Effector memory CD4-positive, alpha-beta T cell (primary cell): ENCODE measurements at places on chromosomes 4 and X.
A peak's percentile ranks its signal among the peaks of the same experiment; 100 is the strongest.

- H3K4me1 ChIP-seq: no peaks in the 10 kb centered on the region
- DNase-seq: no peak
- no peaks in the 10 kb centered on the region for H3K36me3 ChIP-seq
Measured at GRCh38 chr4:69881173-69881773, 21.3 kb upstream of the SULT1E1 start.

GRCh38 chr4:181261279-181261678, 981.9 kb upstream of the TENM3 start:
- H3K27ac ChIP-seq: no peak overlapping the region
- H3K4me1 ChIP-seq: no peaks in the 10 kb centered on the region
- no peaks in the 10 kb centered on the region for H3K36me3 ChIP-seq
- DNase-seq: no peak
- no peaks in the 10 kb centered on the region for H3K27me3 ChIP-seq

- H3K4me3 ChIP-seq: no peak overlapping the region
- H3K36me3 ChIP-seq: no peaks in the 10 kb centered on the region
- H3K27ac ChIP-seq: no peak overlapping the region
- no peaks in the 10 kb centered on the region for H3K27me3 ChIP-seq
Measured at GRCh38 chr4:2080429-2081300, 21.5 kb downstream of the NAT8L start.

- H3K4me1 ChIP-seq: peaks cover 19% of the 10 kb centered on the region
- H3K27me3 ChIP-seq: no peaks in the 10 kb centered on the region
- no peak overlapping the region for H3K4me3 ChIP-seq
- H3K27ac ChIP-seq: no peak overlapping the region
Measured at GRCh38 chrX:66021401-66021764, 18.5 kb downstream of the VSIG4 start.

DNA sequence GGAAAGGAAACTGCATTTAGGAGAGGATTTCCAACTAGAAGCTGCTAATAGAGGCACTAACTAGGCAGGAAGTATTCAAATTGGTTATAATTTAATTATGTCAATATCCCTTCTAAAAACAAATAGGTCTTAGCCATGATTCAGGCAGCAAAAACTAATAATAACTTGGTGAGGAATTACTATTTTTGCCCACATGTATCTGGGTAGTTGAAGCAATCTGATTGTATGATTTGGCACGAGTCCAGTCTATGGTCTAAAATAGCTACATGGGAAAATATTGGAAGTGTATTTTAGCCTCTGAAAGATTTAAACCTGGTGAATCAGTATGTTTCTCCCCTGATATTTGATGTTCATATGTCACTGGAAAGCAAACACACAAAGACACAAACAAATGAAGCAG, 62.2 kb downstream of the MFAP3L start:
- no peaks in the 10 kb centered on the region for H3K4me1 ChIP-seq
- H3K4me3 ChIP-seq: no peak overlapping the region
- no peaks in the 10 kb centered on the region for H3K27me3 ChIP-seq
- DNase-seq: no peak

DNA sequence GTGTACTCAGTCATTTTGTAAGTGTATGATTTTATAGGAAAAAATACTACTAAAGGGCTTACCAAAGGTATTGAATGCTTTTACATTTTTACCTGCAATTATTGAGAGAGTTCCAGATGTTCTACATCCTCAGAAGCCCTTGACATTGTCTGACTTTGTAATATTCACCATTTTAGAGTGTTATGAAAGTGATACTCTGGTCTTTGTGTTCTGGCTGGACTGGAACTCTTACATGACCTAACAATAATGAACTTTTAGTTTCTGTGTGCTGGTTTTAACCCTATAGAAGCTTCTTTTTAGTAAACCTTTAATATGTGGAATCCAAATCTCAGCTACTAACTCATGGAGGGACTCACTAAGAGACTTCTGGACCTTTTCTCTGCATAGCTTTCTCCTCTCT, 478.8 kb upstream of the SPANXN1 start:
- H3K36me3 ChIP-seq: no peaks in the 10 kb centered on the region
- H3K4me1 ChIP-seq: no peaks in the 10 kb centered on the region
- no peak overlapping the region for H3K4me3 ChIP-seq
- DNase-seq: no peak

DNA sequence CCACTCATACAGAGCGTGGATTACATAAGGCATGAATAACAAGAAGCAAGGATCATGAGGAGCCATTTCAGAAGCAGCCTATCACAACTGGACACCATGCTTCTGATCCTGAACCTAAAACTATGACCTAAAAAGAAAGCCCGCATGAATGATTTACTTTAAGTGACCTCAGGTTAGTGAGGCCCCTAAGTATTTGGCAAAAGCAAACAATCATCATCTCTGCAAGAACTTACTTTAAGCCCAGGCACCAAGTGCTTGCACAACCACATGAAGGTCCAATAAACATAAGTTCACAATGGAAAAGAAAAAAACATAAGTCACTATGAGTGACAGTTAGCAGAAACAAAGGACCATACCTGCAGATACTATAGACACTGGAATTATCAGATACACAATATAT, 7.9 kb upstream of the MBTPS2 start:
- no peak overlapping the region for H3K4me3 ChIP-seq
- H3K27ac ChIP-seq: no peak overlapping the region
- no peaks in the 10 kb centered on the region for H3K36me3 ChIP-seq
- DNase-seq: no peak

DNA sequence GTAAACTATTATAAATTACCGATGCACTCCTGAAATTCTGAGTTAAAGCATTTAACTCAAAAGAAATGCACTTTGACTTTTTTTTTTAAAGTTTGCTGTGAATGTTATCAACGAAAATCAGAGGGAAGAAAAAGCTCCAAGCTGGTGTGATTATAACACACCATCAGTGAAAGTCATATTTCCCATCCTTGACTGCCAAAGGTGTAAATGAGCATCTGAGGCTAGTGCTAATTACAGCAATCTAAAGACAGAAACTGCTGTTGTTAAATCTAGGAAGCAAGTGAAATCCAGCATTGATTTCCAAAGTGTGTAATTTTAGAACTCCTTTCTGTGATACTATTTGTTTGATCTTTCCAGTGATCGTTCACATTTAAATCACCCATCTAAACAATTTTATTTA, 1538.8 kb downstream of the TECRL start:
- H3K4me3 ChIP-seq: no peak overlapping the region
- no peaks in the 10 kb centered on the region for H3K4me1 ChIP-seq
- no peak for DNase-seq
- H3K36me3 ChIP-seq: no peaks in the 10 kb centered on the region

DNA sequence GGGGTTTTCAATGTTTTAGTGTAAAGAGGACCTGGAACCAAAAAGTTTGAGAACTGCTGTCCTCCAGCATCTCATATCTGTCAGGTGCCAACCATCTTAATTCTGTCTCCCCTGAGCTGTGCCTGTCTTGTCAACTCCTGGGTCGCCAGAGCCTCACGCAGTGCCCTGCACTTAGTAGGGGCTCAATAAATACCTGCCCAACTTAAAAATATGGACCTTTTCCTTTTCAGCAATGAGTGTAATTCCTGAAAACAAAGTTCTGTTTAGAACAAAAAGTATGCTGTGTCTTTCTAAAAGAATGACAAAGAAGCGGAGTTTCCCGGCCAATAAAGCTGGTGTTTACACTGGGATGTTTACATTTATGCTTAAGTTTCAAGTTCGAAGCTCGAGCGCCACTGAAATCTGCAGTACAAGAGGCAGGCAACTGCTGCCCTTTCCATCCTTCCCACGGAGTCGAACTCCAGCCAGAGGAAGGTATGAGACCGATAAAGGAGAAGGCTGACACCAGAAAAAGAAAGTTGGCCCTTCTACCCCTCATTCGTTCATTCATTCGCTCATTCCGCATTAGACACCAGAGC, 1.1 kb upstream of the HTATSF1 start:
- no peaks in the 10 kb centered on the region for H3K4me1 ChIP-seq
- no peaks in the 10 kb centered on the region for H3K27me3 ChIP-seq
- peak overlapping the region; percentile 90 for H3K27ac ChIP-seq
- no peak for DNase-seq
- H3K4me3 ChIP-seq: peak overlapping the region; percentile 62

- no peaks in the 10 kb centered on the region for H3K27me3 ChIP-seq
- DNase-seq: no peak
- H3K27ac ChIP-seq: no peak overlapping the region
- no peaks in the 10 kb centered on the region for H3K36me3 ChIP-seq
Measured at GRCh38 chr4:147345662-147346061, 135.2 kb upstream of the EDNRA start.

DNA sequence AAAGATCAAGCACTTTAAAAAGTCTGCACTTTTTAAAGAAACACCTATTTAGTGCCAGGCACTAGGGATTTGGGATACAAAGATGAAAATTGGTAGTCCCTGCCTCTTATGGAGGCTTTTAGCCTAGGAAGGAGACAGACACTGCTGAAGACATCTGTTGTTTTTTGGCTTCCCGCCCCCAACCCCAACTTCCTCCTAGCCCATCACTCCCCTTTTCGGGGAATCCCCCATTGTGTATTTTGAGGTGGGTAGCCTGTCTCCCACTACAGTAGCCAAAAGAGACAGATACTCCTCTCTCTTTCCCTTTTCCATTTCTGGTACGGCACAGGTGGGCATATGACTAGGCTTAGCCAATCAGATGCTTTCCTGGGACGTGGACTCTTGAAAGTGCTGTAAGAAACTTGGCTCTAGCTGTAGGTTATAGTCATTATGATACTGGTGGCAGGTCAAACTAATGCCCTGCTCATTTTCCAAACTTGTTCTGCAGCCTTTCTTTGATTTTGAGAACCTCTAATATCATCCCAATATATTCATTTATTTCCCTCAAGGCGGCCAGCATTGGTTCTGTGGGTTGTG, 194.6 kb upstream of the RBPJ start:
- H3K27me3 ChIP-seq: no peaks in the 10 kb centered on the region
- H3K36me3 ChIP-seq: no peaks in the 10 kb centered on the region
- DNase-seq: no peak
- no peak overlapping the region for H3K27ac ChIP-seq

GRCh38 chr4:26931966-26932365, 71.3 kb downstream of the STIM2 start:
- DNase-seq: no peak
- peaks cover 4% of the 10 kb centered on the region for H3K4me1 ChIP-seq
- H3K27ac ChIP-seq: no peak overlapping the region
- no peaks in the 10 kb centered on the region for H3K36me3 ChIP-seq
- no peak overlapping the region for H3K4me3 ChIP-seq

- H3K4me3 ChIP-seq: no peak overlapping the region
- DNase-seq: no peak
- H3K27me3 ChIP-seq: no peaks in the 10 kb centered on the region
Measured at GRCh38 chrX:51776851-51777250, 33.6 kb downstream of the GSPT2 start.

DNA sequence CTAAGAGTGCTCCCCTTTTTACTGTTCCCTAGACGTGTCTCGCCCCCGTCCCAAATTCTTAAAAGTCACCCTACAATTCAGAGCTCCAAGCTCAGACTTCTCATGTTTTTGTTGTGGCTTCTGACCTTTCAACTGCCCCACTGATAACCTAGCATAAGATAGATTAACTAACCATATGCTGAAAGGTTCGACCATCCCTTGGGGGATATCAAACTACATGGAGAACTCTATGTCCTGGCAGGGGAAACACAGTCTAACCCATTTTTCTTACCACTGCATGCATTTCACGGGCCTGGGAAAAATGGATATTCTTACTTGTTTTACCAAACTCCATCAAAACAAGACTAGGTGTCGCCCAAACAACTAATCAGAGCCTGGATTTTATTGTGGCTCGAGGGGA, 236.4 kb upstream of the MID1 start:
- no peaks in the 10 kb centered on the region for H3K36me3 ChIP-seq
- no peaks in the 10 kb centered on the region for H3K27me3 ChIP-seq
- DNase-seq: no peak
- H3K4me1 ChIP-seq: no peaks in the 10 kb centered on the region
- no peak overlapping the region for H3K27ac ChIP-seq
